ENCODE measurements at places on chromosomes 11 and 22.

- no peak for DNase-seq
Observed at GRCh38 chr11:67489885-67490726, 7.3 kb downstream of the AIP start.

DNA sequence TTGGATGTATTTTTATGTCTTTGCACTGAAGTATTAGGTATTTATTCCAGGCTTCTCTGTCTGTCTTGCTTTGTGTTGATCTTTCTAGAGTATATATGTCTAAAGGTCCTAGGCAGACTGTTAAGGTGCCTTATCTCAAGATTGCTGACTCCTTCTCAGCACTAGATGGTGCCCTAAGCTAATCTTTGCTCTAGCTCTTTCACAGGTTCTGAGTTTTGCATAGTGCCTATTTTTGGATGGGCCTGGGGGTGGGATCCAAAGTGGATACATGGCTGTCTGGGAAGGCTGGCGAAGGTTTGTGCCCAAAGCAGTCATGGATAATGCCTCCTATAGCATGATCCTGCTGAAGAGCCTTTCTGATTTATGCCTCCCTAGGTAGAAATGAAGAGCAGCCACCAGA lies 154.9 kb downstream of the TRPC6 start:
- DNase-seq: no peak

- DNase-seq: no peak
Observed at GRCh38 chr11:96963375-96963774, 573.6 kb downstream of the JRKL start.

DNA sequence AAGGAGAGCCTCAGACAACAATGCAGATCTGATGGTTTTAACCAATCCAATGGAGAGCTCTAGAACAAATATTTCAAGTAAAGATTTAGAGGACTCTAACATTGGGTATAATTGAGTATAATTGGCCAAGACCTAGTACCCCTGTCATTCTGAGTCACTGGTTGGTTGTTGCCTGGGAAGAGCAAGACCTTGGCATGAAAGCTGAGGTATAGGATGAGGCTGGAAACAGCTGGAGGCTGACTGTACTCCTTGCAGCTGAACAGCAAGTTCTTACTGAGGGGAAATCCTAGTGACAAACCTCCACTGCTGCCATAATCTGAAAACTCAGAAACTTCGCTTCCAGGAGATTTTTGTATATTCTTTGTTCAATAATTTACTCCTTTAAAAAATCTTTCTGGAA lies 54.3 kb upstream of the MUC15 start:
- peak; percentile 22 for DNase-seq

DNA sequence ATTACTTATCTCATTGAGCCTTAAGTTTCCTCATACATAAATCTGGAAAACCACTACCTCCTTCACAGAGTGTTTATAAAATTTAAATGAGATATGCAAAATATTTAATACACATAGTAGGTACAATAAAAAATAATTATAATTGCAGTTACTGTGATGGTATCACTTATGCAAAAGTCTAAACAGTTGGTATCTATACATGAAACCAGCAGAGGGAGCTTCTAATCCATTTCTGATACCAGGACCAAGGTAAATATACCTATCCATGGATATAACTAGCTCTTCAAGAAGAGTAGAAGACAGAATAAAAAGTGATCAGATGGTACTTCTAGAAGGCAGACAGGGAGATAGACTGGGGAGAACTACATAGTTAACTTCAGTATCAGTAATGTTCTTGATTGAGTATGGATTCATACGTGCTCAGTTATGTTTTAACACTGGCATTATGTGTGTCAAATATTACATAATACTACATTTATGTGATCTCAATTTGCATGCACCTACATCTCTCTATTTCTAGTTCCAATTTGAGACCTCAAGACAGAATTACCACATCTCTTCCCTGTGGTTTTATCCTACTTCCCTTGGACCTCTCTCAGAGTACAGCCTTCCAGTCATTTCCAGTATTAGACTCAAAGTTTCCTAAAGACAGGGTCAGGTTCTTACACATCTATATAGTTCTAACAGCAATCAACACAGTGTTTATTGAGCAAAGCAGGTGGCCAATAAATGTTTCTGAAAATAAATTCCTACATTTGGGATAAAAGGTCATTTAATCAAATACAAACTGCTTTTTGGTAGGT lies 13.7 kb upstream of the TSG101 start:
- DNase-seq: no peak

DNA sequence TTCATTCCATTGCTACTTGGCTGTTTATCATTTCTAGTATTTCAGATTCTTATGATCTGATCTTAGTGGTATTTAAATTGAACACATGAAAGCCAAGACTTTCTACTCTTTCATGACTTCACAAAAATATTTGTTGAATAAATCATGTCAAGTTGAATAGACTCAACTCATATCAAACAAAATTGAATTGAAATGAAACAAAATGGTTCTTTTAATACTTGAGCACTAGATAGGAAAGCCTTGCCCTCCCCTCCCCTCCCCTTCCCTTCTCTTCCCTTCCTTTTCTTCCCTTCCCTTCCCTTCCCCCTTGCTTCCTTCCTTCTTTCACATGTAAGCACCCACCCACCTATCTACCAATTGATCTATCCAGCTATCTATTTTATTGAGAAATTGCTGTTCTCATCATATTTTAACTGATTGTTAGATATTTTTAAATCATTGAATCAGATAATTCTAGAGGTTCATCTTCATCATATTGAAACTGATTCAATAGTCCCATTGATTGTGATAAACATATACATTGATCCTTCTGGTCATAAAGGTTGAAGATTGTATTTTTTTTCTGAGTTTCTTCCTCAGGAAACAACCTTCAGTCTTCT lies 2015.9 kb downstream of the LRRC4C start:
- no peak for DNase-seq

DNA sequence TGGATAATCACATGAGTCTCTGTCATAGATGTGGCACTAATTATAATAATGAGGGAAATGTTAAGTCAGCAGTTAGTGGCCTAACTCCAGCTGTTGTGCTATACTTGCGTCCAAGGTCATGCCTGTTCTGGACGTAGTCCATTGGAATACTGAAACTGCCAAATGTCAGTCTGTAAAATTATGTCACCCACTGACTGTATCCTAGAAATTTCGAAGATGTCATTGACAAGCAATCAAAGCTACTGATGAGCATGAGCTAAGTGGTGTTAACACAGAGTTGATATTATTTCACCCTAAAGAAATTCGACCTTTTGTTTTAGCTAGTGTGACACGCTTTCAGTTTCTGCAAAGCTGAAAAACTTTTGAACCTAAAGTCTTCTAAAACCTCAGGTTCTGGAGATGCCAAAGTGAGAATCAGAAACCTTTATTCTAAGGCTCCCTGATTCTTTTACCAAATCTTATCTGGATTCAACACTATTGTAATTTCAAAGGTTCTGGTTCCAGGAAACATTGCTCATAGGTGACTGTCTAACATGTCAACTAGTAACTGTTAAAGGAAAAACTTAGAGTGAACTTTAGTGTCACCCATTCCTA lies 14.9 kb upstream of the ME3 start:
- no peak for DNase-seq

DNA sequence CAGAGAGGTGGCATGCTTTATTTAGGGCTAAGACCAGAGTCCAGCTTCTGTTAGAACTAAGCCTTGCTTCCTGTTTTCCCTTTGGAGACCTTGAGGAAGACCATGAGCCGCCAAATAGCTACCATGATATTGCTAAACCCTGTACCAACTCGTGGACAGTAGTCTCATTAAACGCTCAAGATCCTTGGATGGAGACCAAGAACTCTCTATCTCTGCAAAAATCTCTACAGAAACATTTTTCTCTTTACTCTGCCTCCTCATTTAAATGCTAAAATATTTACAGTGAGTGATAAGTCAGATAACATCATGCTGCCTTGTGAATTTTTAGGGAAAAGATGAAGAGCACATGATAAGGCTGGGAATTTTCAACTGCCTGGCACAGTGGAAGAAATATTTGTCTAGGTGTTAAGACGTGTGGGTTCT lies 197.8 kb downstream of the MAML2 start:
- no peak for DNase-seq

All from HS-5 (cell line).